A549 treated with GW870086 at 1 μM for 4 hours (cell line): ENCODE measurements at places on chromosomes 13 and 19. TPM values are rescaled to one million over a fixed set of nuclear protein-coding genes. Genes with fewer than 3 reads are reported as not detected.

The SIGLEC8 gene
- not detected in 5 replicates for total RNA-seq

The FFAR1 gene
- not detected in 5 replicates for total RNA-seq

The ZNF649 gene
- total RNA-seq, result 0.11 to 0.41 TPM (median 0.22 TPM) in 5 replicates

The DPF1 gene
- total RNA-seq, result 3.5 to 4.8 TPM (median 4.5 TPM) in 5 replicates

The PSG1 gene
- total RNA-seq, result 0.17 to 0.30 TPM (median 0.23 TPM) in 5 replicates

The RNF17 gene
- total RNA-seq, result not detected in 5 replicates

The UPK1A gene
- total RNA-seq, result 0.41 to 1.2 TPM (median 0.91 TPM) in 5 replicates

The RFPL4A gene
- 0.53 to 1.2 TPM (median 0.97 TPM) in 5 replicates for total RNA-seq

The CYP4F11 gene
- 5.1 to 7.4 TPM (median 5.1 TPM) in 5 replicates for total RNA-seq

The BST2 gene
- 0.21 to 0.39 TPM (median 0.29 TPM) in 3 of 5 replicates, not detected in the others for total RNA-seq

The PSG3 gene
- total RNA-seq, result 0.07 to 0.20 TPM (median 0.15 TPM) in 4 of 5 replicates, not detected in the other

The HPN gene
- 0.15 to 0.23 TPM in 2 of 5 replicates, not detected in the others for total RNA-seq
